Lung (tissue), 17 donors: ENCODE measurements at places on chromosomes 7 and 10. TPM values are rescaled to one million over a fixed set of nuclear protein-coding genes. Genes with fewer than 3 reads are reported as not detected.

DNA sequence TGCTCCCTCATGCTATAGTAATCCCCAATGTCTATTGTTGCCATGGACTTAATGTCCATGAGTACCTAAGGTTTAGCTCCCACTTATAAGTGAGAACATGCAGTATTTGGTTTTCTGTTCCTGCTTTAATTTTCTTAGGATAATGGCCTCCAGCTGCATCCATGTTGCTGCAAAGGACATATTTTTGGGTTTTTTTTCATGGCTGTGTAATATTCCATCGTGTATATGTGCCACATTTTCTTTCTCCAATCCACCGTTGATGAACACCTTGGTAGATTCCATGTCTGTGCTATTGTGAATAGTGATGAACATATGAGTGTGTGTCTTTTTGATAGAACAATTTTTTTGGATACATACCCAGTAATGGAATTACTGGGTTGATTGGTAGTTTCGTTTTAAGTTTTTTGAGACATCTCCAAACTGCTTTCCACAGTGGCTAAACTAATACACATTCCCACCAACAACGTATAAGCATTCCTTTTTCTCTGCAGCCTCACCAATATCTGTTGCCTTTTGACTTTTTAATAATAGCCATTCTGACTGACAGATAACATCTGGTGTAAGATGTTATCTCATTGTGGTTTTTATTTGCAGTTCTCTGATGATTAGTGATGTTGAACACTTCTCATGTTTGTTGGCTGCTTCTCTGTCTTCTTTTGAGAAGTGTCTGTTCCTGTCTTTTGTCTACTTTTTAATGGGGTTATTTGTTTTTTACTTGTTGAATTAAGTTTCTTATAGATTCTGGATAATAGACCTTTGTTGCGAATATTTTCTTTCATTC lies 68.8 kb upstream of the IFRD1 start:
- no peak for DNase-seq
- H3K4me3 ChIP-seq = no peak overlapping the region
- H3K27me3 ChIP-seq = no peaks in the 10 kb centered on the region
- H3K27ac ChIP-seq = no peak overlapping the region
- H3K36me3 ChIP-seq = no peaks in the 10 kb centered on the region

- H3K4me1 ChIP-seq = no peaks in the 10 kb centered on the region
- H3K27ac ChIP-seq = no peak overlapping the region
- H3K4me3 ChIP-seq = no peak overlapping the region
Measured at GRCh38 chr10:131778842-131779241, 122.0 kb upstream of the PPP2R2D start.

DNA sequence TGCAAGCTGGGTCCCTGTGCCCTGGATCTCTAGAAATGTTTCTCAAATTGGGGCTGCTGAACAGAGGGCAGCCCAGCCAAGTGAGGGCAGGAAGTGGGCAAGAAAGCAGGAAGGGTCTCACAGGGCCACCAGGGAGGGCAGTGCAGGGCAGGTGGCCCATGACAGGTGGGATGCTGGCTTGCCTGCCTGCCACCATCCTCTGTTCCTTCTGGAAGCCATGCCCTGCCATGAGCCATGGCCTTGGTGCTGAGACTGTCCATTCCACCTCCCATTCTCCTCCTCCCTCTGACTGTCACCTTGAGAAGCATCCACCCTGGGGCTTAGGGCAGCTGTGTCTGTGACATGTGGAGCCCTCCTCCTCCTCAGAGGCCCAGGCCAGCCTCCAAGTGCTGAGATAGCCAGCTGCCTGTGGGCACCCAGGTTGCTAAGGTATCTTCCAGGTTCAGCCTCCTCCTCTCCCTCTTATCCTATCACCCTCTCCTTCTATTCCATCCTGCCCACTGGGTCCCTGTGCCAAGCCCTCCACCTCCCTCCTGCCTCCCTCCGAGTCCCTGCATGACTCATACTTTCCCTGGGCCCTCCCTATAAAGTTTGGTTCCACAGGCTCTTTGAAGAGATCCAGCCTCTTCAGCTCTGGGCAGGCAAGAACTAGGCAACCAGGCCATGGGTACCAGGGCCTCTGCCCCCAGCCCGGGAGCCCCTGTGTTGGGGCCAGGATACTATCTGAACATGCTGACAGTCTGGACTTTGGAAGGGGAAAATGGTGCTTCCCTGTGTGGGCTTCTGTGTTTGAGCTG lies 1.3 kb downstream of the VSIR start:
- H3K4me1 ChIP-seq = peaks cover 19% of the 10 kb centered on the region
- peak overlapping the region; percentile 91 for H3K27ac ChIP-seq
- no peaks in the 10 kb centered on the region for H3K27me3 ChIP-seq
- peak overlapping the region; percentile 80 for H3K4me3 ChIP-seq

- H3K4me1 ChIP-seq = no peaks in the 10 kb centered on the region
- H3K4me3 ChIP-seq = no peak overlapping the region
- DNase-seq = no peak
- no peak overlapping the region for H3K27ac ChIP-seq
- H3K27me3 ChIP-seq = no peaks in the 10 kb centered on the region
- H3K36me3 ChIP-seq = no peaks in the 10 kb centered on the region
Measured at GRCh38 chr7:55261386-55261770, 103.8 kb upstream of the LANCL2 start.

- no peaks in the 10 kb centered on the region for H3K27me3 ChIP-seq
- no peak overlapping the region for H3K27ac ChIP-seq
- no peak overlapping the region for H3K4me3 ChIP-seq
- DNase-seq = no peak
- H3K36me3 ChIP-seq = peaks cover 15% of the 10 kb centered on the region
Measured at GRCh38 chr7:152344253-152344652, 91.5 kb downstream of the KMT2C start.

The ZYX gene
- 98.9 TPM for polyA plus RNA-seq

The TAF5 gene
- polyA plus RNA-seq = 2.3 TPM

DNA sequence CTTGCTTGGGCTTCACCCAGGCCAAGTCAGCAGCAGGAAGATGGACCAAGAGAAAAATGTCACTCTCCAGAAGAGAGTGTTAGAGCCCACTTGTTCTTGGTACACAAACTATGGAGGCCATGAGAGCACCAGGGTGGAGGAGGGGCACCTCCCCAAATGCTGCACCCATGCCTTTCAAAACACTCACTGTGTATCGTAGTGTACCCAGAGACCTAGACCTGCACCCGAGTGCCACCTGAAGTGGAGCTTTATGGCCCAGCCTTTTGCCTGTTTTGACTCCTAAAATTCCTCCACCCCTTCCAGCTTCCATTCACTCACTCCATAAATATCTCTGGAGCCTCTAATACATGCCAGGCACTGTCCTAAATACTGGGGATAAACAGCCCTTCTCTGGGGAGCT lies 5.0 kb downstream of the SFTPD start:
- H3K36me3 ChIP-seq = peaks cover 4% of the 10 kb centered on the region
- DNase-seq = no peak
- no peaks in the 10 kb centered on the region for H3K27me3 ChIP-seq
- no peak overlapping the region for H3K27ac ChIP-seq

The CYP2C18 gene
- polyA plus RNA-seq = 0.39 TPM

The TFPI2 gene
- 11.8 TPM for polyA plus RNA-seq

GRCh38 chr10:61943674-61944378 lies 42.3 kb downstream of the ARID5B start:
- DNase-seq = no peak
- H3K27me3 ChIP-seq = no peaks in the 10 kb centered on the region
- no peak overlapping the region for H3K4me3 ChIP-seq
- peaks cover 36% of the 10 kb centered on the region for H3K36me3 ChIP-seq

- peaks cover 3% of the 10 kb centered on the region for H3K4me1 ChIP-seq
- no peaks in the 10 kb centered on the region for H3K27me3 ChIP-seq
- no peak overlapping the region for H3K4me3 ChIP-seq
- H3K36me3 ChIP-seq = no peaks in the 10 kb centered on the region
- DNase-seq = no peak
Measured at GRCh38 chr7:94237417-94237816, 157.3 kb upstream of the COL1A2 start.

The LRRC18 gene
- 2.4 TPM for polyA plus RNA-seq

The TRIP6 gene
- polyA plus RNA-seq = 61.2 TPM

GRCh38 chr10:110310741-110311140 lies 6.0 kb upstream of the SMNDC1 start:
- no peak overlapping the region for H3K27ac ChIP-seq
- H3K36me3 ChIP-seq = no peaks in the 10 kb centered on the region
- no peaks in the 10 kb centered on the region for H3K4me1 ChIP-seq
- H3K27me3 ChIP-seq = no peaks in the 10 kb centered on the region

- H3K4me3 ChIP-seq = no peak overlapping the region
- H3K27me3 ChIP-seq = no peaks in the 10 kb centered on the region
- no peak for DNase-seq
Measured at GRCh38 chr10:96834120-96834519, 2.0 kb downstream of the LCOR start.

The WASHC2A gene
- polyA plus RNA-seq = 33.9 TPM

- no peaks in the 10 kb centered on the region for H3K27me3 ChIP-seq
- no peak overlapping the region for H3K27ac ChIP-seq
- no peak overlapping the region for H3K4me3 ChIP-seq
- peaks cover 68% of the 10 kb centered on the region for H3K36me3 ChIP-seq
- no peaks in the 10 kb centered on the region for H3K4me1 ChIP-seq
- no peak for DNase-seq
Measured at GRCh38 chr7:98956469-98956868, 78.1 kb downstream of the TRRAP start.

DNA sequence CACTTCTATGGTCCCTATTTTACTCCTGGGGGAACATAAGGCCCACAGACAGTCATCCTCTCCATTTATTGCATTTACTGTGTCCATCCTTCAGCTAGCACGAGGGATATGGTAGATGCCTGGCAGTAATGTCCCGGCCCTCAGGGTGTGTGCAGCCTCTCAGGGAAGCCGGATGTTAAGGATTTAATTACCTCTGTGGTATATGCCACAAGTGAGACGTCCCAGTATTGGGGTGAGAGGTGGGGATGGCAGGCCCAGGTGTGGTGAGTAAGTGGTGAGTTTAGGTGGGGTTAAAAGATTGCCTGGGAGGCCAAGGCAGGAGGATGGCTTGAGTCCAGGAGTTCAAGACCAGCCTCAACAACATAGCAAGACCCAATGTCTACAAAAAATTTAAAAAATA lies 144.9 kb downstream of the SH3PXD2A start:
- no peaks in the 10 kb centered on the region for H3K27me3 ChIP-seq
- no peak overlapping the region for H3K27ac ChIP-seq
- no peak for DNase-seq
- H3K4me1 ChIP-seq = no peaks in the 10 kb centered on the region

GRCh38 chr7:50357426-50357825 lies 52.9 kb downstream of the IKZF1 start:
- H3K4me3 ChIP-seq = no peak overlapping the region
- DNase-seq = no peak
- H3K27ac ChIP-seq = no peak overlapping the region
- H3K27me3 ChIP-seq = no peaks in the 10 kb centered on the region
- no peaks in the 10 kb centered on the region for H3K4me1 ChIP-seq

DNA sequence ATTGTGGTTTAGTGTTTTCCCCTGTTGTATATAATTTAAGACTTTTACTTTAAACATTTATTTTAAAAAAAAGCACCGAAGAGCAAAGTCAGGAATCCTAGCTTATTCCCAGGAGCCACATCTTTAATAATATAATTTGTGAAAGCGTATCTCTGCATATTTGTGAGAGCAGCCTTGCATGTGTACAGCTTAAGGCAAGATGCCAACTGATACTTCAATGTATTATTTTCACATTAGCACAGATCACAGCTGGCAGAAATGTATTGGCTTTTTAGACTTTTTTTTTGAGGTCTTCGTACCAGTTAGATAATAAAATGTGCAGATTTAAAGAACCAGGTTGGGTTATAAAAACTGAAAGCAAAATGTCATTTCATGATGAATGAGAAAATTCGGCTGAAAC lies 845.7 kb upstream of the POT1 start:
- H3K4me1 ChIP-seq = no peaks in the 10 kb centered on the region
- H3K27me3 ChIP-seq = no peaks in the 10 kb centered on the region

DNA sequence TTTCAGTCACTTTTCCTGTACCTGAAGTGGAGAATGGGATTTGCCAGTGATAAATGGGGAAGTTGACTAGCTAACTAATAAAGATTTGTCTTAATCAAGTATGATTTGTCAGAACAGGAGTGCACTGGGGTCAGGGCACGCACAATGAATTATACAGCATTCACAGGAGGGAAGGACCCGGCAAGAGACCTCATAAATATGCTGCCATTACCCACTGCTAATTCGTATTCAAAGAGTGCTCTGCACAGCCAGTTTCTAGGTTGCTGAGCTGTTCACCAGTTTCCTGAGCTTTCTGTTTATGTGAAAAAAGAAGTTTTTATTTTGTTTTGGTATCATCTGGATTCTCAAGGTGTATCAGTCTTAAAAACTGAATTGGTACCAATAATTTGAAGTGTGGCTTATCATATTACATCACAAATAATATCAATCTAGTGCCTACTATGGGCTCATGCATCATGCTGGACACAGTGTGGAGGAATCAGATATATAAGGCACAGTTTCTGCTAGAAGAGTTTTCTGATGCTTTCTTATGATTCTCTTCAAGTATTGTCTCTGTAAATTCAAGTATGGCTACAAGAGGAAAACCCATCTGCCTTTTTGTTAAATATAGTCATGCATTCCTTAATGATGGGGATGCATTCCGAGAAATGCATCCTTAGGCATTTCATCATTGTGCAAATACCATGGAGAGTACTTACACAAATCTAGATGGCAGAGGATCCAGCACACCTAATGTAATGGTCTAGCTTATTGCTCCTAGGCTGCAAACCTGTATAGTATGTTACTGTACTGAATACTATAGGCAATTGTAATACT lies 202.2 kb downstream of the VTI1A start:
- H3K27ac ChIP-seq = no peak overlapping the region
- H3K36me3 ChIP-seq = no peaks in the 10 kb centered on the region
- no peak for DNase-seq
- H3K4me1 ChIP-seq = no peaks in the 10 kb centered on the region

- no peak overlapping the region for H3K4me3 ChIP-seq
- H3K36me3 ChIP-seq = no peaks in the 10 kb centered on the region
- H3K27me3 ChIP-seq = peaks cover 96% of the 10 kb centered on the region
- H3K27ac ChIP-seq = no peak overlapping the region
Measured at GRCh38 chr7:29565982-29566746, 2.5 kb downstream of the PRR15 start.

DNA sequence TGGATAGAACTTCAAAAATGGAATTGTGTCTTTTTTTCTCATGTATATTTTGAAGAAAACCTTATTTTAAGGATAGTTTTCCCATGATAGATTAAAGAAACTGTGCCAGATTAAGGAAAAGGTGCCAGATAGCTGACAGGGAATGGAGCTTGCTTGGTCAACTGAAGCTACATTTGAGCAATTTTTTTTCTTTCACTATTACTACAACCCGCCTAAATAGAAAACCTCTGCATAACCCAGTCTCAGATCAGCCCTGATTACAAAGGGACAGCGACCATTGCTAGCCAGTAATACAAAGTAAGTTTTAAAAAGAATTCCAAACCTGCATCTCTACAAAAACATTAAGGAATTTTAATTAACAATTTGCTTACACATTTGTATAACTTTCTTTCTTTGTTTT lies 1123.4 kb upstream of the LRRTM3 start:
- no peak for DNase-seq
- H3K27ac ChIP-seq = no peak overlapping the region
- no peak overlapping the region for H3K4me3 ChIP-seq
- no peaks in the 10 kb centered on the region for H3K4me1 ChIP-seq
- H3K36me3 ChIP-seq = no peaks in the 10 kb centered on the region

The VAX1 gene
- not detected for polyA plus RNA-seq

The NPSR1 gene
- not detected for polyA plus RNA-seq

- DNase-seq = peak; percentile 15
- peaks cover 14% of the 10 kb centered on the region for H3K4me1 ChIP-seq
- peaks cover 3% of the 10 kb centered on the region for H3K27me3 ChIP-seq
- no peak overlapping the region for H3K4me3 ChIP-seq
Measured at GRCh38 chr10:129191797-129192196, 275.2 kb upstream of the MGMT start.
